ENCODE measurements at places on chromosomes 11 and 22.

DNA sequence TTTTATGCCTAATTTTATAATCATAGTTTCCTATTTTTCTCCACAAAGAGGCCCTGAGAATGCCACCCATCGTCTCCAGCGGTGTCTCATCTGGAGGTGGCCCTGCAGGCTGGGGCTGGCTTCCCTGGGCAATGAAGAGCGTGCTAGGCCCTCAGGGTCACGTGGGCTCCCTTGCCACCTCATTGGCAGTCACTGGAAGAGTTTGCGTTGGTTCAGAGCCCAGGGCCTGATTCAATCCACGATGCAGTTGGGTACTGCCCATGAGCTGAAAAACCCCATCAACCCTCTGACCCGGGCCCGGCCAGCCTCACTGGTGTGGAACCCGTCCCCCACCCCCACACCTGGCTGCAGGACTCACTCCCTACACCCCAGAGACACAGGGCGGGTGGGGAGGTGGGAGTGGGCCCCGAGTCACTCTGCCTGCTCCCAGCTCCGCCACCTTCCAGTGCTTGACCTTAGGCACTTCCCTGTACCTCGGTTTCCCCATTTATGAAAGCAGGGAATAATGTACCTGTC lies 43.4 kb upstream of the A4GALT start:
- DNase-seq: no peak

DNA sequence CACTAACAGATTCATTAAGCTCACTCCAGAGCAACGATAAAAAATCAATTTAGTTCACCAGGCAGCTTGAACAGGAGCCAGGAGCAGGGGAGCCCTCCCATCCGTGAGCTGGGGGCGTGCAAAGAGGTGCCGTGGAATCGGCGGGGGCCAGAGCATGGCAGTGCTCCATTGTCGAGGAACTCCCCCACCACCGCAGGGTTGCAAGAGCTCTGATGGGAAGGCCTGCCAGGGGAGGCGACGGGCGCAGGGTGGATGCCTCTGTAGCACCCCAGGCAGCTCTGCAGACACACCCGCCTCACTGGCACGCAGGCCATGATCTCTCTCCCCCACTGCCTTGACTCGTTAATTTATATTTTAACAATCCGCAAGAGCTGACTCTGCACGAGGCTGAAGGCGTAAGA lies 433.2 kb downstream of the MIAT start:
- peak; percentile 74 for DNase-seq

GRCh38 chr11:100735949-100736675 lies 49.0 kb downstream of the ARHGAP42 start:
- no peak for DNase-seq

DNA sequence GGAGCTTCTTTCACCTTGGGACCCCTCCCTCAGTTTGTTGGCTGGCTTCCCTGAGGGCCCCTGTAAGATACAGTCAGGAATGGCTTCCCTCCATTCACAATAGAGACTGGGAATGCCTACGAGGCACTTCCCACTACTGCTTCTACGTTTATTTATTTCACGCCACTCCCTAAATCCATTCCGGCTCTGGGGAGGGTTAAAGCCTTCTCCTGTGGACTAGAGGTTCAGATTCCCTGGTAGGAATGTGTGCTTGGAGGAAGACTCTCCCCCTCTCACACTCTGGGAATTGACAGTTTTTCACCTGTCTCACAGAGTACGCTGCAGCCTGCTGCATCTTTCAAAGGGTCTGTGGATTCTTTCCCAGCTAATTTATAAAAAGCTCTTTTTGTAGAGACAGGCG lies 3.3 kb upstream of the NUCB2 start:
- no peak for DNase-seq

DNA sequence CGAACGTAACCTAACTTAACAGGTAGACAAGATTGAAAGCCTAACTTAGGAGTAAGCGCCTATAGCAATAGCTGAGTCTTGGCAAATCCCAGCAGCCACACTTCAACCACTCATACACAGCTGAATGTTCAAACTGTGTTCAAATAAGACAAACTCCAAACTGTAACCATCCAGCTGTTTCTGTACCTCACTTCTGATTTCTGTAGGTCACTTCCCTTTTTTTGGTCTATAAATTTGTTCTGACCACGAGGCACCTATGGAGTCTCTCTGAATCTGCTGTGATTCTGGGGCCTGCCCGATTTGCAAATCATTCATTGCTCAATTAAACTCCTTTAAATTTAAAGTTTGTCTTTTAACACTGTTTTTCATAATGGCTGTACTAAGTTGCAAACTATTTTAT lies 8.2 kb upstream of the TENM4 start:
- no peak for DNase-seq

DNA sequence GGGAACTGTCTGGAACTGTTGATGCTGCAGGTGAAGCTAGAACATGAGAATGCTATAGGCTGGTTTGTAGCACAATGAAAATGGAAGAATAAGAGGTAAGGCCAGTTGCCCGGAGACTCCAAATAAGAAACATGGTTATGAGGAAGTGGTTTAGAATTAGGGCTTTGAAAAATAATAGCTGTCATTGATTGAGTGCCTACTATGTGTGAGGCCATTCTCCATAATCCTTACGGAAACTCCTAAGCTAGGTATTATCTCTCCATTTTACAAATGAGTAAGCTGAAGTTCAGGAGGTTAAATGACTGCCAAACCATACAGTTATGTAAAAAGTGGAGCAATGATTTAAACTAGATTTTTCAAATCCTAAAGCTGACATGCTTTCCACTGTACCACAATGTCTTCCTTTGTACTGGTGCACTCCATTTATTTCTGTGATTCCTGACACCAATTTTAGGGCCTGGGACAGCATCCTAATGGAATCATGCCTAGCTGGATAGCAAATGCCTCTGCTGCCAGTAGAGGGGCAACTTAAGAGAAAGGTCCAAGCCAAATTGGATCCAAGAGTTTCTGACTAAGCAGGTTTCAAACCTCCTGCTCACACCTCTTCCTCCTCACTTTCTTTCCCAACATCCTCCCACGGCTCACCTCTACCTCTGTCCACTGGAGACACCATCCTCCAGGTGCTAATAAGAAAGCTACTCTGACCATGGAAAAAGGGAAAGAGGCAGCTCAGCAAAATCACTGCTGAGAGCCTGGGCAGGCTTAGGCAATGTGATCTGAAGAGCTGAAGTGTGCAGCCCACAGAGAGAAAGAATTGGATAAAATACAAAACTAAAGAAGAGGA lies 46.9 kb upstream of the PICALM start:
- DNase-seq: no peak

DNA sequence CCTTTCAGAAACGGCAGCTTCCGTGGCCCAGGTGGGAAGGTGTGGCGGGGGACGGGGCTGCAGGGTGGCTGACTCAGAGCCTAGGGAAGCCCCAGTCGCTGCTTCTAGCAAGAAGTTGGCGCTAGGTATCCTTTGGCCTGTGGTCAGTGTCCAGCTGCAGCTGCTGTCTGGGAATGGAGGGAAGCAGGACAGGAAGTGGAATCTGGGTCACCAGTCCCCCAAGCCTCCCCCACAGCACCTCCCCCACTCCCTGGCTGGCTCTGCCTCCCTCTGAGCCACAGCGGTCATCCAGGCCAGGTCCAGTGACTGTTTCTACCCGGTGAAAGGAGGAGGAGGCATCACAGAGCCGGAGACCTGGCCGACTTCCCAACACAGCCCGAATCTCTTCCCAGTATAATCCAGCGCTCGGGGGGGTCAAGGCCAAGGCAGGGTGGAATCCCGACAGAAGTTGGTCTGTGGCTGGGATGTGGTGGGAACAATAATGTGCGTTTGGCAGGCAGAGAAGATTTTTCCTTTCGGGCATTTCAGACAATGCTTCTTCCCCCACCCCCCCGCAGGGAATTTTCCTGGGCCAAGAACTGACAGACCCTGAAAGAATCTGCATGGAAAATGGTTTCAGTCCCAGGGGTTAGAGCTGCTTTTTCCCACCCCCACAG lies 45.1 kb downstream of the C11orf96 start:
- no peak for DNase-seq

GRCh38 chr11:100105255-100105981 lies 581.7 kb upstream of the ARHGAP42 start:
- no peak for DNase-seq

DNA sequence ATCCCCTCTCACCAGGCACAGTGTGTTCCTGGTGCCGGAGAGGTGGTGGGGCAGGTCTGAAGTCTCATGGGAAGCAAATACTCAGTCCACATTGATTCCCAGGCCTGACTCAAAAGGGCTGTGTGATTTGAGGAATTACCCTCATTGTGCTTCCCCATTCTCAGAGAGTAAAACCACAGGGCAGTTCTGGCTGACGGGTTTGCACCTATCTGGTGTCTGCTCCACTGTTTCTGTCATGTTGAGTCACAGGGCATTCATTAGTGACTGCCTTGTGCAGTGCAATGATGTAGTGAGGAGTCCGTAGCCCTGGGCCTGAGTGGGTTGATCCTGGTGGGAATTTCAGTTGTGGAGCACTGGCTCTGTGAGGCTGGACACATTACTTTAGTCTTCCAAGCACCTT lies 85.2 kb upstream of the ARHGAP20 start:
- no peak for DNase-seq

All from NCI-H446 treated with DMSO at 0.1 percent for 48 hours (cell line).